ENCODE measurements at places on chromosomes 2 and 18. TPM values are rescaled to one million over a fixed set of nuclear protein-coding genes. Genes with fewer than 3 reads are reported as not detected.

Gene SGPP2
- 7.5 TPM for total RNA-seq

DNA sequence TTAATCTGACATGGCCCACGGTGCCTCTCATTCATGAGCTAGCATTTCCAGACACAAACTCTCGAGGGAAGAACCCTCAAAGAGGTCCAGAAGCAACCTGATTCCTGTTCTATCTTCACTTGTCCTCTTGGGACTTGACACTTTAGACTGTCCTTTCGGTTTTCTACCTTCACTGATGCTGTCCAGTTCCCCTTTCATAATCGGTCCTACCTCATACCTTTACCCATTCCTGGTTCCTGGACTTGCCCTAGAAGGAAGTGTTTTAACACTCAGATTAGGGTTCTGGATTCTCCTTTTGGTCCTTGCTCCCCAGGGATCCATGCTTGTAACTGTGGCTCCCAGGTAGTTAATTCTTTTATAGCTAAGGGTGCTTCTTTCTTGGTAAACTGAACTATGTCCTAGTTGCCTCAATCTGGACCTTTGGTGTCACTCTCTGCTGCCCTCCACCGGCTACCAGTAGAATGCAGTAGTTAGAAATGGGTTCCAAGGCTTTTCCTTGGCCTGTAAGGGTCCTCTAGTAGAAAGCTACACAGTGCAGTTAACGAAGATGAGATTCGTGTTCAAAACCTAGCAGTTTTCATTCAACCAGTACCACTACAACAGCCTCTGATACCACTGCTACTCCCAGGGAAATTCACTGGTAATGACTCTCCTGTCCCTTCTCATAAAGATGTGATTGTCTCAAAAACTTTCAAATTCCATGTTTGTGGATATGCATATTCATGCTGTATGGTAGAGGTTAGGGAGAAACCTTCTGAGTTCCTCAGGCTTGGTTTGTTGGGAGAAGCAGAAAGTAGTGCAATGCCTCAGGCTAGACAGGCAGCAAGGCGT is 178.1 kb upstream of the CYP26B1 start:
- DNase-seq: peak; percentile 16

DNA sequence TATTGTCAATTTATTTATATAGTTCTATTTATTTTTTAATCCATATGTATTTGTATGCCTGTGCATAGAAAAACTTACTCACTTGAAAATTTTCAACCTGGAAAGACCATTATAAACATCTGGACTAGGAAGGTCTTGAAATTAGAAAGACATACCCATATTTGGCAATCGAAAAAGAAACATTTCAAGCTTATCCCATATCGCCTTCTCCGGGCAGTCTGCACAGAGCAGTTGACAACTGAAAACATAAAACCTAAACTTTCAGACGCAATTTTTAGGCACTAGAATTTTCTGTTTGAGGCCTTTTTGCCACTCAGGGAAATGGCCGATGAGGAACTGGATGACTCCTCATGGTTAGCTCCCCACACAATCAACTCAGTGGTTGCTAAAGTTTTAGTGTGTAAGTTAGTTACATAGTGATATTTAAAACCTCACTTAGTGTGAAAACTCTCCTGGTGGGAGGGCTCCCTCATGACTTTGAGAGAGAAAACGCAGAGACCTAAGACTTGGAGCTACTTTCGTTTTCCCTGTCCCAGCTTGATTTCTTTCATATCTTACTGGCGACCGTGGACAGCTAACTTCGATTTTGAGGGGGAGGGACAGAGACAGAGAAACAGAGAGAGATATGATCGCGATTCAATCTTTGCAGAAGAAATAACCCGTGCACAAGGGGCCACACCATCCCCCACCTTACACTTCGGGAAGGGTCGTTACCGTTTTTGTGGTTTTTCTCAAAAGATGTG is 3.2 kb upstream of the HOXD12 start:
- peak; percentile 49 for DNase-seq

Gene C2orf42
- 14.0 TPM for total RNA-seq

Gene OSBPL6
- 0.23 TPM for total RNA-seq

Gene CCDC68
- 0.43 TPM for total RNA-seq

DNA sequence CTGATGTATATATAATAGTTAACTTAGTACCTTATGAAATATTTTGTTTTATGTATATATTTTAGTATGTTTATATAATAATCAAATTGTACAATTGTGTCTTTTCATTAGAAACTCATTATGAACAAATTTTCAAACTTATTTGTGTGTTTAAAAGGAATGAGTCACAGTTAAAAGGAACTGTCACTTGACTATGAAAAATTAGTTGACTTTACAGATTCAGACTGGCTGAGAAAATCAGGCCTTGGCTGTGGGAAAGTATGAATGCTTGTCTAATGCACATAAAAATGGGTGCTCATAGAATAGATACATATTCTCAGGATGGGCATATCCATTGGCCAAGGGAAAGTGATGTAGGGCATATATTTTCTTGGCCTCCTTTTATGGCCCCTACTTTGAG is 576.8 kb downstream of the SATB2 start:
- DNase-seq: no peak

All from Caki2 (cell line).